ENCODE measurements at places on chromosomes 7 and 10.
A peak's percentile ranks its signal among the peaks of the same experiment; 100 is the strongest.

DNA sequence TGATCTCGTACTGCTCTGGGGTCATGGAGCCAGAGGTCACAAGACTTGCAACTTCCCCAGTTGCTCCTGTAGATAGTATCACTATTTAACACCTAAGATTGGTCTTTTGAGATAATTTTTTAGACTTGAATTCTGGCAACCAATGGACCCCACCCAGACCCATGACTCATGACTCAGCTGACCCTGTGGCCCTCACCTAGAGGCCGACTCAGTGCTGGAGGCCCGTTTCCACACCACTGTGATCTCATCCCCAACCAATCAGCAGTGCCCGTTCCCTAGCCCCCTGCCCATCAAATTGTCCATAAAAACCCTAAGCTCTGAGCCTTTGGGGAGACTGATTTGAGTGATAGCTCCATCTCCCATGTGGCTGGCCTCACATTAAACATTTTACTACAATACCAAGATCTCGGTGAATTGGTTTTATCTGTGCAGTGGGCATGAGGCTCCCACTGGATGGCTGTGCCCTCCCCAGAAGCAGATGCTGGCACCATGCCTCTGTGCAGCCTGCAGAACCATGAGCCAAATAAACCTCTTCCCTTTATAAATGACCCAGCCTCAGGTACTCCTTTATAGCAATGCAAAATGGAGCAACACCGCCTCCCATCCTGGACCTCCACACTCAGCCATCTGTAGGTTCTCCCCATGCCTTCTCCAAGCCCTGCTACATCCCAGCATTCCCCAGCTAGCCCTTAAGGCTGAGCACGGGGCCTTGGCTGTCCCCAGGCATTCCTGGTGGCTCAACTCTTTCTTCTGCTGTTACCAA is 98.8 kb downstream of the PRKAG2 start:
- no peak for DNase-seq

DNA sequence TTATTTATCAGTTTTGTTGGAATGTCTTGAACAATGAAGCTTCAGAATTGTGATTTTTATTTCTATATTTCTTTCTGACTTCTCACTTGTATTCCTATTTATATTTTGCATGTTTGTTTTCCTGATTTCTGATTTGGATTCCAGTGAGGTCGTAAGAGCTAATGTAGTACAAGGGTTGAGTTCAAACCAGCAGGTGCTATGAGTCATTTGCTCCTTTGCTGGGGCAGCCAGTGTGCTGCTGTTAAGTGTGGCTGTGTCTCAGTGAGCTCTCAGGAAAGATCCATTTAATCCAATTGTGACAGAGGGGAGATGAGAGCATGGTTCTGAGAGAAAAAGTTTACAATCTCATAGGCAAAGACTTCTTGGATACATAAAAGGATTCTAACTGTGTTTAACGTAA is 48.6 kb downstream of the MCU start:
- DNase-seq = no peak

GRCh38 chr10:24118246-24118645 is 90.7 kb upstream of the KIAA1217 start:
- DNase-seq = no peak

DNA sequence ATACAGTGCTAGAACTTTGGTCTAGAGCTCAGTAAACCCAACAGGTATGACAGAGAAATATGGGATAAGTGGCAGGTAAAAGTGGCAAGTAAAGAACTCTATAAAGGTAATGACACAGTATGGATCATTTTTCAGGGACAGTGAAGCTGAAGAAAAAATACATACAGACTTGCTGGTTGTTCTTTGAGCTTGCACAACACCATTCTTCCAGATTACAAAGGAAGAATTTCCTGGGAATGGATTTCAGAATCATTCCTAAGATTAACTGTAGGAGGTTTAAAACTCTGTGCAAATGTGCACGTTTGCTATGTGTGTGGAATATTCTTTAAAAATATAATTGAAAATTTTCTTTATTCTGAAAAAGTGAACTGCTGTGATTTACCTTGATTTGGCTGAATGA is 36.0 kb downstream of the PHF14 start:
- DNase-seq = no peak

DNA sequence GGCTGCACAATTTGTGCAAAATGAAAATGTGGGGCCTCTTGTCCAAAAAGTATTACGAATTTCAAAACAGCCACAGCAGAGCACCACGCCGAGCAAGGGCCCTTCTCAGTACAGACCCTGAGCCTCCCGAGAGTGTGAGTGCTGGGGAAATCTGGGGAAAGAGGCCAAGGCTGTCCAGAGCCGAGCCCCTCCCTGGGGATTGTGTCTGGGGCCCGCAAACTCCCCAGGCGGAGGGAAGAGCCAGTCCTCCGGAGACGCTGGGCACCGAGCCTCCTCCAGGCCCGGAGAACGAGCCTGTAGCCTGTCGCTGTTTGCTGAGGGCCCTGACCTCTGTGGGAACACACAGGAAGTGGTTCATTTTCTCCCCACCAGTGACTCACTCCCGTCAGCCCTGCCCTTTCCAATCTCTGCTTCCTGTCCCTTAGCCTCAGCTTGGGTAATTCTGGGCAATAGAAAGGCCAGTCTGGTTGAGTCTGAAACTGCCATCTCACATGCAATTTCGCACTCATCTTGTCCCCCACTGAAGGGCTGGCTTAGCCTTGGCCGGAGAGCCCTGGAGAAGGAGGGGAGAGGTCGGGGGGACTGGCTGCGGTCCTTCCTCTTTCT is 19.5 kb upstream of the GNA12 start:
- peak; percentile 56 for DNase-seq

Data from activated T-cell treated with anti-CD3 and anti-CD28 coated beads, Interleukin-2, amount 50 U/mL, for 1 hour (primary cell).